Right cardiac atrium (tissue), 5 donors: ENCODE measurements at places on chromosomes 7 and 10. TPM values are rescaled to one million over a fixed set of nuclear protein-coding genes. Genes with fewer than 3 reads are reported as not detected.

The RPEL1 gene
- polyA plus RNA-seq = not detected

The FXYD4 gene
- not detected for polyA plus RNA-seq

GRCh38 chr10:73116017-73116416, 5.8 kb downstream of the NUDT13 start:
- DNase-seq = no peak

GRCh38 chr10:43190775-43191174, 52.5 kb downstream of the CSGALNACT2 start:
- no peak for DNase-seq

DNA sequence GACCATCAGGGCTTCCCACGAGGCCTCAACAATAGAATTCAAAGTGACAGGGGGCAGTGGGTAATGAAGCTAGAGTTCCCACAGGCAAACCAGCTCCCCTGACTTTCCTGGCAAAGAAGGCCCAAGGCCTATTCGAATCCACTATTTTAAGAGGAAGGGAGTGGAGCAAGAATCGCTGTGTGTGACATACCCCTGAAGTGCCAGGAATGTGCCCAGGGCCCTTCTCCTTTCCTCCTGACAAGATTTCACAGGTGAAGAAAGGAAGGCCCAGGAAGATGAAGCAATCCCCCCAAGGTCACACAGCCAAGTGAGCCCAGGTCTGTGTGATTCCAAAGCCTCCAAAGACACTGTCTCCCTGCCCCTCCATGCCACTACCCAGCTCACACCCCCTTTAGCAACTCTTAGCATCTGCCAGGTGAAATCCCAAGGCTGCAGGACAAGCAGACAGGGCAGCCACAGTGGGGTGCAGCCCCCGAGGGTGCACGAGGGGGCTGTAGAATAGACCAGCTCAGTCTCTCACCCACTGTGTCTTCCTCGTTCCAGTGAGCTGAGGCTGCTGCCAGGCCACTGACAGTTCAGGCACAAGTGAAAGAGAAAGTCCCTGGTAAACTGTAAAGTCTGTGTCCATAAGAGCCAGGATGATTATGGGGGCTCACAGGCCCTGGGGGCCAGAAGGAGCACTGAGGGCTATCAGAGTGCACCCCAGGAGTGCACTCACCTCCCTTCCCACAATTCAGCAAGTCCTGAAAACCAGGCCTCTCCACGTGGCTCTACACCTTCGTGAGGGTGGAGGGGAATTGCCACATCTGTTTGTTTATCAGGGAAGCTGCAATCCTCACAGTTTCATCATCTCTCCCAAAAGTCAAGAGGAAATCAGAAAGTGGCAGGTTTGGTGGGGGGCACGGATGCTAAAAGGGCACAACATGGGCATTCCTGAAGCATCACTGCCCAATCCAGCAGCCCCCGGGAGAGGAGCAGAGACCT, 70.8 kb upstream of the ZMIZ1 start:
- peak; percentile 19 for DNase-seq

The KIF11 gene
- polyA plus RNA-seq = 0.38 TPM

DNA sequence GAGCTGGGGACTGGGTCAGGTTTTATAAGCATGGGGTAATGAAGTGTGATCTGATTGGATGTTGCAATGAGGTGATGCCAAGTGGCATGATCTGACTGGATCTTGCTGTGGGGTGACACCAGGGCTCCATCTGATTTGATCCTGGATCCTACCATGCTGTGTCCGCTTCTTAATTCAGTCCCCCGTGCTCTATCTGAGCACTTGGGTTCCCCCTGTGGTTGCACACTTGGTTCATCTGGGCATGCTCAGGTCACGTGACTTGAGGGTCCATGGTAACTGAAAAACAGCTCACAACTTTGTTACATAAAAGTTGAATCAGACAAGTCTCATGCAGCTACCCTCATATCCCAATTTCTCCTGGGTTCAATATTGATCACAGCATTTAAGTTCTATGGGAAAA, 448.6 kb upstream of the NRP1 start:
- no peak for DNase-seq

GRCh38 chr7:99420986-99421385, 12.2 kb downstream of the BUD31 start:
- no peak for DNase-seq

GRCh38 chr10:17538941-17539340, 78.2 kb downstream of the HACD1 start:
- no peak for DNase-seq

DNA sequence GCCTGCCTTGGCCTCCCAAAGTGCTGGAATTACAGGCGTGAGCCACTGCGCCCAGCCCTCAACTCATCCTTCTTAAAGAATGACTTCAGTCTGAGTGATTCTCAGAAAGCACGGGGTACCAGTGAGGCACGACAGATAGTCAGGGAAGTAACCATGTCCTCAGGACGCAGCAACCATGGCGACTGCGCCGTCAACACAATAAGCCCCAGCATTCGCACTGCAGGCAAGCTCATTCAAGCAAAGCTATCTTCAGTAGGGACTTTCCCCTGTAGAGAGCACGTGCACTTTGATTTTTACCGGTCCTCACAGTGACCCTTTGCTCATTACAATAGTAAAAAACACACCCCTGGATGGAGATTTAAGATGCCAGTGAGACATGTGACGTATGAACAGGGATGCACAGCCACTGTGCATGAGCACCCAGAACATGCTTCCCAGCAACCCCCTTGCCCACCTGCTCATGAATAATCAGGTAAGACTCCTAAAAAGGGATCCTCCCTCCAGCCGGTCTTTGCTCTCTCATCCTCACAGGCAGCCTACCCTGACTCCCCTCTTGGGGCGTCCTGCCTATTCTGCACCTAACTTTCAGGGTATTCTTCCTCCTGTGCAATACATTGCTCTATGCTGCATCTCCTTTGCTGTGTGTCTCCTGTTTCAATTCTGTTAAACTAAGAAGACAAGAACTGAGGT, 9.1 kb downstream of the WDR86 start:
- no peak for DNase-seq

The POU6F2 gene
- polyA plus RNA-seq = 0.86 TPM

- no peak for DNase-seq
Measured at GRCh38 chr10:78420946-78421735, 387.5 kb downstream of the RPS24 start.

The RBM20 gene
- 34.3 TPM for polyA plus RNA-seq

DNA sequence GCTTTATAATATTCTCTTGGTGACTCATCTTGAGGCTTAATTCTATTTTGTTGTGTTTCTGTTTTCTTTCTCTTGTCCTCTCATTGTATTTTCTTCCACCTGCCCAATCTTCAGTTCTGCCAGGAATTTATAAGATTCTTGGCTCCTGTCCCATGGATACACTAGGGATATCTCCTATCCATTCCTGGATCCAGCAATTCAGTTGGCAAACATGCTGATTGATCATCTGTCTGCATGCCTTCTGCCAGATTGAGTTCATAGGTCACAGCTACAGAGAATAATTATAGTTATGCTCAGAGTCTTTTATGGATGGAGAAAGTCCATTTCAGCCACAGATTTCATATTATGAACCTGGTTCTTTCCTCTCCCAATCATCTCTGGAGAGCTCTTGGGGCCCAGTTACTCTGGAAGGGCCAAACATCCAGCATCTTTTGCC, 140.4 kb upstream of the MAGI2 start:
- no peak for DNase-seq

GRCh38 chr7:23380961-23381360, 81.8 kb downstream of the MALSU1 start:
- DNase-seq = no peak

The AKR1D1 gene
- not detected for polyA plus RNA-seq

GRCh38 chr7:37657816-37658215, 25.8 kb upstream of the GPR141 start:
- DNase-seq = no peak

DNA sequence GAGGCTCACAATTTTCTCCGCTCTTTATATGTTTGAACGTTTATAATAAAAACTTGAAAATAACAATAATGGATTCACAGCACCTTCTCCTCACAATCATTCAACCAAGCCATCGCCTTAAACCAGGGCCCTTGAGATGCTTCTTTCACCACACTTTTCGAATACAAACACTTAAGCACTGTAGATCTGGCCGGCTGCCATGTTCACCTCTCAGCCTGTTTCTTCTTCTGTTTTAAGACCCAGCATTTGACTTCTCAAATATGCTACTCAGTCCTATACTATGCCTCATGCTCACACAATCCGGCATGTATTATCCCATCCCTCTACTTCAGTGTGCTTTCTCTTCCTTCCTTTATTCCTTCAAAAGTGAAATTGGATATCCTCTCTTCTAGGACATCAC, 280.6 kb downstream of the TFEC start:
- DNase-seq = no peak

DNA sequence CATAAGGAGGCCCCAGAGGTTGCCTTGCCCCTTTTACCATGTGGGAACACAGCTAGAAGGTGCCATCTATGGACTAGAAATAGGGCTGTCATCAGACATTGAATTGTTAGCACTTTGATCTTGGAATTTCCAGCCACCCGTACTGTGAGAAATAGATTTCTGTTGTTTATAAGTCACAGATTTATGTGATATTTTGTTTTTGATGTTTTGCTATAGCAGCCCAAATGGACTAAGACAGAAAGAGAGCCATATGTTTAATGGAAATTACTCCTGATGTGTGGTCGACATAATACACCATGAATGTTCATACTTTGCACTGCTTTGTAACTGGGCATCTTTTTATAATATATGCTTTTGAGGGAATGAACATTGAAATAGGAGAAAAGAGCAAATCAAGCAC, 302.2 kb downstream of the BBS9 start:
- no peak for DNase-seq

- DNase-seq = no peak
Measured at GRCh38 chr7:4689668-4690067, 7.6 kb downstream of the FOXK1 start.

The C10orf143 gene
- 4.0 TPM for polyA plus RNA-seq

The DGKI gene
- polyA plus RNA-seq = 2.1 TPM

The IGFBP1 gene
- polyA plus RNA-seq = 0.14 TPM

DNA sequence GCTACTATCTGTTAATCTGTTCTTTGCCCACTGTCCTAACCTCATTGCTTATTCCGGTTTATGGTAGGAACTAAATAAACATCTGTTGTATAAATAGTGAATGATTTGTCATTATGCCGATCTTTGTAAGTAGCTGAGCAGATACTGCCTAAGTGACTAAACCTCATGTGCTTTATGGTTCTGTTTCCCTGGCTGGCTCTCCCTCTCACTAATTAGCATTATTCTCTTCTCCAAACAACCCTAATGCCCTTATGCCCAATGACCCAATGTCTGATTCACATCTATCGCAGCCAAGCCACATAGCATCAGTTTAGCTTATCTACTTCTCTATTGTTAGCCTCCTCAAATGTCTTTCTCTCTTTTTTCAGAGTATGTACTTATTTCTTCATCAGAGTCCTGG, 462.3 kb upstream of the POT1 start:
- DNase-seq = no peak

The ADCY1 gene
- 2.2 TPM for polyA plus RNA-seq

- DNase-seq = no peak
Measured at GRCh38 chr7:106281585-106282318, 3.0 kb downstream of the NAMPT start.

The SEC61G gene
- 329 TPM for polyA plus RNA-seq

DNA sequence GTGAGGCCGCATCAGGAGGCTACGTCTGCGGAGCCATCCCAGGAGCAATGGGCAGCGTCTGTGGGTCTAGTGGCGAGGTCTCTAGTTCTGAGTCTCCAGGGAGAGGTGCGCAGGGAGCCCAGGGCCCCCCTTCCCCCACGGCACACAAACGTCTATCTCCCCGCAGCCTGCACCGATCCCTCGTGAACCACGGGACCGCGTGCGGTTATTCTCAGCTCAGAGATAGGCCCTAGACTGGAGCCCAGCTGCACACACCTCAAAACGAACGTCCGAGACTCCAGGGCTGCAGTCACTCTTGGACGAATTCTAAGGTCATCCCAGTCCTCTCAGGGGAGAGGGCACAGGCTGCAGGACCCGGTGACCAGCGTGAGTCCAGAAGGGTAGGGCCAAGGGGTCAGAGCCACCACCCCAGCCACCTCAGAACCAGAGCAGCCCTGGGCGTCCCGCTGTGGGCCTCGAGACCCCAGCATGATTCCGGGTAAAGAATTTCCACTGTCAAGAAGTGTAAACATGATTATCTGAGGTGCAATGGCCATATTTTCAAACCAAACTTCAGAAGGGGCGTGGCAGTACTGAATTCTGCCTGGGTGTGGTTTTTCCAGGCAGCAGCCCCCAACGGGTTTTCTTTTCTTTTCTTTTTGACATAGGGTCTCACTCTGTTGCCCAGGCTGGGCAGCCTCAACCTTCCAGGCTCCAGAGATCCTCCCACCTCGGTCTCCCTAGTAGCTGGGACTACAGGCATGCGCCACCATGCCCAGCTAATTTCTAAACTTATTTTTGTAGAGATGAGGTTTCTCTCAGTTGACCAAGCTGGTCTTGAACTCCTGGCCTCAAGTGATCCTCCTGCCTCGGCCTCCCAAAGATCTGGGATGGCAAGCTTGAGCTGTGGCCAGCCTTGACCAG, 57.5 kb downstream of the PWWP2B start:
- DNase-seq = peak; percentile 51

DNA sequence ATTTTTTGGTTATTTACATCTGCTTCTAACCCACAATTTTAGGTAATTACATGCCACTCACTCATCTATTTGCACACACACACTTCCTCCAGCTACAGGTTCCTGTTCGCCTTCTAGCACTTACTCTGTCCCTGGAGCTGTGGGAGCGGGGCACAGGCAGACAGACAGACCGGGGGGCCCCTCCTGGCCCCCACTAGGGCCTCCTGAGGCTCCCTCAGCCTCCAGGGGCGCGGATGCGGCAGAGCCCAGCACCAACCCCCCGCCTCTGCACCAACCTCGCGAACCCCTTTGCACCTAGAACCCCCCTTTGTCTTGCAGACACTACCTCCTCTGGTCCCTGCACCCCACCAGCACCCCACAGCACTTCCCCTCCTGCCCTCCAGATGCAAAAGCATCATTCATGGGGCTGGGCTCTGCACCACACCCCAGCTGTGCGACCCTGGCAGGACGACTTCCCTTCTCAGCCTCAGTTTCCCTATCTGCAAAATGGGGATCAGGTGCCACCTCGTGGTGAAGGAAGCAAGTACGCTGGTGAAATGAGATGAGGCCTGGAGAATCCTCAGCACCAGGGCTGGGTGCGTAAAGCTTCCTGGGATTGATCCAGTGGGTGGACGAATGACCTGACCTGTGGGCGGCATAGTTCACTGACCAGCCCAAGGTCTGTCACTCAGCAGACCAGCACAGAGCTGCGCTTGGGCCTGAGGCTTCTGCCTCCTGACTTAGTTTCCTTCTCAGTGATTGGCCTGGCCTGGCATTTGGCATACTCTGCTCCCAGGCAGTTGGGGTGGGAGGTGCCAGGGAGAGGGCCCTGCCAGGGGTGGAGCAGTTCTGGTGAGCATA, 37.9 kb downstream of the ELFN1 start:
- DNase-seq = no peak

GRCh38 chr10:43407148-43407575, 1.8 kb downstream of the HNRNPF start:
- peak; percentile 89 for DNase-seq

DNA sequence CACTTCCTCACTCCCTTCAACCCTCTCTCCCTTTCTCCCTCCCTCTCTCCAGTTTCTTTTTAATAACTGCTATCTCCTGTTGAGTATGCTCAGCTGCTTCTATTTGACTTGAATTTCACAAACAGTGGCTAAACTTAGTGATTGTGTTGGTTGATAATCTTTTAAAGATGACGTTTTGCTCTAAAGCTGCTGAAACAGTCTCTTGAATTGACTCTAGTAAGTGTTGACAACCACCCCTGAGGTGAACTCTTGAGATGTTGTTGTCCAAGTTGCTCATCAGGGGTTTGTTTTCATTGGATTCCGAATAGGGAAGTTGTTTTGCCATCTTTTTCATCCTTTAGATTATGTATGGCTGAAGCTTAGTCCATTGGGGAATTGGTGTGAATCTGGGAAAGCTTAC, 176.2 kb downstream of the TWIST1 start:
- DNase-seq = no peak

- no peak for DNase-seq
Measured at GRCh38 chr7:131072505-131073091, 255.1 kb upstream of the MKLN1 start.

The SUN3 gene
- not detected for polyA plus RNA-seq
